ENCODE measurements at places on chromosomes 2 and 18. TPM values are rescaled to one million over a fixed set of nuclear protein-coding genes. Genes with fewer than 3 reads are reported as not detected.

Gene SLC66A2
- 25.6 TPM for total RNA-seq

DNA sequence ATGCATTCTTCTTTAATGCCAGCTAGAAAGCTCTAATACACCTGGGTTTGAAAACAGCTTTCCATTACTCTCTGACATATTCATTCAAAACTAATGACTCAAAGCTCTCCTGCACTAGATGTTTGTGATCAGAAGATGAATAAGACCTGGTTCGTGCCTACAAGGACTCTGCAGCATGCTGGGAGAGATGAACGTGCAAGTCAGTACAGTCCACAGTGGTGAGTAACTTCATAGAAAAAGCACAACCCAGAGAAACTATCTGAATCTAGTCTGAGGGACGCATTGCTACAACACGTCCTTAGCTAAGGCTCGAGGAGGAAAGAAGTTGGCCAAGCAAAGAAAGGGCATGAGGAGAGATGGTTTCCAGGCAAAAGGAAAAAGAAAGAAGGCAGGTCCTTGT is 234.3 kb downstream of the OSR1 start:
- no peak for DNase-seq

DNA sequence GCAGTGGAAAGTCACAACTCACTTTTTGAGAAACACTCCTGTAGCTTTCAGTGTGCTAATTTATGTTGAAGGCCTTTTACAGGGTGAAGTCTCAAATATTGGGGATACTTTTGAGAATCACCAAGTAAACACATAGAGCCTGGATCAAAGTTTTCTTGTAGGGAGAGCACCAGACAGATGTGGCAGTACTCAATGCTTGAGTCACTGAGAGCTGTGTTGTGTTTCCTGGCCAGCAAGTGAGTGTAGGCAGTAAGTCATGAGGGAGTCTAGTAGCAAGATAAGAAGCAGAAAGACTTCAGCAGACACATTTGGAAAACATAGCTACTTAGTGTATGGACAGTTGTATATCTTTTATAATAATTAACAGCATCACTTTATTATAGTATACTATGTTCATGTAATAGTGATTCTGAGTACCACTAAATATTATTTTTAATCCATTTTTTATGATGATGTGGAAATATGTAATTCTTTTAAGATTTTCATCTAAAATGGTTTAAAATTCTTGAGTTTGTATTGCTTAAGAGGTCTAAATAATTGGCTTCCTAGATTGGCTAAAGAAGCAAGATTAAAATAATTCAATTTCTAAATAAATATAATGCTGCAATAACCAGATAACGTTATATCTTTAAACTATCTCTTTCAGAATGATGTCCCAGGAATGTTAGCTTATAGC is 12.8 kb downstream of the PSMD1 start:
- no peak for DNase-seq

DNA sequence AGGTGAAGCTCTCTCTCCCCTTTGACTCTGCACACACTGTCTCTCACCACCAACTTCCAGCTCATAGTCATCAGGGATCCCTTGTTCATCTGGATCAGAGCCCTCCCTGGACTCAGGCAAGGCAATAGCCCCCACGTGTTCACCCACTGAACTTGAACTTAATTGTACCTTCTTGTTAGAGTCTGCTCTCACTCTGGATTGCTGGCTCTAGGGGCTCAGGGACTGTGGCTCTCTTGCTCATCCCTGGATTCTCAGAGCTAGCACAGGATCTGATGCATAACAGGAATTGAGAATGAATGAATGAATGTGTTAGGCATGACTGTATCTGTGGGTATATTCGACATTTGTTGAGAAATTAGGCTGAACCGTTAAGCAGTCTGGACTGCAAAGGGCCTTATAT is 16.7 kb upstream of the ASAP2 start:
- DNase-seq, result no peak

- DNase-seq, result no peak
These were observed 25.1 kb upstream of the ALK start for GRCh38 chr2:29946505-29946904.

All from H4 (cell line).